NCI-H1105 (cell line): ENCODE measurements at places on chromosomes 11 and 22.
A peak's percentile ranks its signal among the peaks of the same experiment; 100 is the strongest.

GRCh38 chr22:33984656-33985285, 64.5 kb upstream of the LARGE1 start:
- no peak for DNase-seq

- DNase-seq, result no peak
Measured at GRCh38 chr22:35564975-35565867, 24.6 kb downstream of the RASD2 start.

DNA sequence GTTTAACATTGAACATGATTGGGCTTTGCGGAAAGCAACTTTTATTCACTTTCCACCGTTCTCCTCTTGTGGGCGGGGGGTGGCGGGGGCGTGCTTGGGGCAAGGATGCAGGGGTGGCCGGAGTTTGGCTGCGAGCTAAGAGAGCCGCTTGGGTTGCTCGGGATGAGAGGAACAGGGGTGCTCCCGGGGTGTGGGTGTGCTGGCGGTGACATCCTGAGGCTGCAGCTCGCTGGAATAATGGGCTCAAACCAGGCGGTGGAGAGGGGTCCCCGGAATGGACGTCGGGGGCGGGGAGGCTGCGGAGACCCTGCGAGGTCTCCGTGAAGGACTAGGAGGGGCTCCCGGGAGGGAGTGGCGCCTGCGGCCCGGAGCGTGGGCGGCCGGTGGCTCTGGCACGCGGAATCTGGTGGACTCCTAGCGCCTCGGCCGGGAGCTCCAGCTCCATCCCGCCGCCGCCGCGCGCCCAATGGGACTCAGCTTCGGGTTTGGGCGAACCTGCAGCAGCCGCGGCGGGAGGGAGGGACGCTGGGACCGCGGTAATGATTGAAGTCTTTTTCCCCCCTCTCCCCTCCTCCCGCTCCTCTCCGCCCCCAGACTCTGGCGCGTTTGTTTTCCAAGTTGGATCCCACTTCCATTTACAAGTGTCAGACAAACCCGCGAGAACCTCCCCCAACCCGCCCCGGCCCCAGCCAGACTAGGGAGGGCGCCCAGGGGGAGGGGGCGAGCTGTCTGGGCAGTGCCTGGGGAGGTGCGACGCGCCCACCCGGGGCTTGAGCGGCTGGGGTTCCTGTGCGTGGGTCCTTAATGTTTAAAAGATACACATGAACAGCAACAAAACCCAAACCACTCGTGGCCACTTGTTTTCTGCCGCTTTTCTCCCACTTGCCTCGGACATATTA, 2.0 kb downstream of the FAT3 start:
- DNase-seq, result peak; percentile 22

GRCh38 chr11:43381802-43382201, 23.1 kb downstream of the TTC17 start:
- no peak for DNase-seq

- DNase-seq, result no peak
Measured at GRCh38 chr11:104957280-104957679, 11.1 kb downstream of the CASP4 start.
